Skeletal muscle cell (primary cell): ENCODE measurements at places on chromosomes 2 and 18.

- DNase-seq = no peak
These were observed 45.1 kb downstream of the HS6ST1 start for GRCh38 chr2:128273469-128274081.

DNA sequence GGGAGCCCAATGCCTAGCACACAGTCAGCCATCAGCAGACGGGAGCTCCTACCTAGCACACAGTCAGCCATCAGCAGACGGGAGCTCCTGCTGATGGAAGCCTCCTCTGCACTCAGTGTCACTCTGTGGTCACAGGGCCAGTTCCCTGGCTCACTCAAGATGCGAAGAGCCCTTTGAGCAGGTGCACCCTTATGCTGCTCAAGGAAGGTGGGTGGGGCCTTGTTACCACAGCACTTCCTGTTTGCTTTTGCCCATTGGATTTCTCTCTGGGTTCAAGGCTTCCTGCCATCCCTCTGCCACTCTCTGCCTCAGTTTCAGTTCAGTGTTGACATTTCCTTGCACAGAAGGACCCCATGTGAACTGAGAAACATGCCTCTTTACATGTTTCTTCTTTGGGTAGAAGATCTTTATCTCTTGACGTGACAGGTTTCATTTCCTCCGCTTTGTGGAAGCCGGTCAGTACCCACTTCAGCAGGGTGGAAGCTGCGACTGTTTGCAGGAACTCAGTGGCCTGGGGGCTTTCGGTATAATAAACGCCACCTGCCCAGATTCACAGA is 11.6 kb downstream of the TRIB2 start:
- no peak for DNase-seq

- peak; percentile 82 for DNase-seq
These were observed 65.4 kb upstream of the NABP1 start for GRCh38 chr2:191612496-191612895.

- DNase-seq = no peak
These were observed 1.8 kb downstream of the DTNB start for GRCh38 chr2:25671622-25672021.

GRCh38 chr2:236752096-236752495 is 182.5 kb downstream of the ACKR3 start:
- DNase-seq = no peak

GRCh38 chr2:60446413-60447267 is 106.8 kb downstream of the BCL11A start:
- no peak for DNase-seq

GRCh38 chr18:79872527-79873444 is 75.0 kb downstream of the KCNG2 start:
- DNase-seq = no peak

- DNase-seq = no peak
These were observed 79.3 kb downstream of the ASAP2 start for GRCh38 chr2:9285921-9286320.

DNA sequence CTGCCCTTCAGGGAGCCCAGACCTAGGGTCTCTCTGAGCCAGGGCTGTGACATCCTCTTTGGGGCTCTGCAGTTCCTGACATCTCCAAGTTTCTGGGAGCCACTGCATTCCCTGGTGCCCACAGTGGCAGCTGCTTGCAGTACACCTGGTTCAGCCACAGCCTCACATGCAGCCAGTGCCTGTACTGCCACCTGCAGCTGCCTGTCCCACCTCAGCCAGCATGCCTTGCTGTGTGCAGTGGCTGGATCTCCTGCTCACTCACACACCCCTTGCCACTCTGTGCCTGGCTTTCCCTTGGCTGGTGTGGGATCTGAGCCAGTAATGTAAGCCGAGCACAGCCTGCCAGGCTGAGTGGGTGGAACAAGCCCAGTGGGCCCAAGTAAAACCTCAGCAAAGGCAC is 1288.7 kb downstream of the CNTNAP5 start:
- DNase-seq = no peak
